ENCODE measurements at places on chromosomes 3 and 15.
A peak's percentile ranks its signal among the peaks of the same experiment; 100 is the strongest.

GRCh38 chr3:47512416-47513124, 942 bp downstream of the ELP6 start:
- peak; percentile 16 for DNase-seq

DNA sequence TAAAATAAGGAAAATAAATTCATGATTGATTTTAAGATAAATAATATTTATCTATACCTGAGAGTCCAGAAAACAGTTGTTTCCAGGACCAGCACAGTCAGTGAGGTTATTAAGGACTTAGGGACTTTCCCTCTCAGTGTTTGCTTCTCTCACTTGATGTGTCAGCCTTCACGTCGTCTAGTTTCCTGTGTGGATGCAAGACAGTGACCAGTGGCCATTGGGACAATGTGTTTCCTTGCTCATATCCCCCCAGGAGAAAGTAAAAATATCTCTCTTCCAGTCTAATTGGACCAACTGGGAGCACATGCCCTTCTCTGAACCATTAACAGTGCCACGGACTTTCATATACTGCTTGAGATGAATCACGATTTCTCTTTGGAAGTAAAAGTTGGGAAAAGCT, 157.8 kb upstream of the CTNNB1 start:
- no peak for DNase-seq

- no peak for DNase-seq
Observed at GRCh38 chr3:66483409-66483906, 17.4 kb downstream of the LRIG1 start.

GRCh38 chr3:115784739-115785536, 161.6 kb downstream of the GAP43 start:
- DNase-seq: no peak

GRCh38 chr3:166837535-166837934, 542.6 kb downstream of the ZBBX start:
- DNase-seq: no peak

DNA sequence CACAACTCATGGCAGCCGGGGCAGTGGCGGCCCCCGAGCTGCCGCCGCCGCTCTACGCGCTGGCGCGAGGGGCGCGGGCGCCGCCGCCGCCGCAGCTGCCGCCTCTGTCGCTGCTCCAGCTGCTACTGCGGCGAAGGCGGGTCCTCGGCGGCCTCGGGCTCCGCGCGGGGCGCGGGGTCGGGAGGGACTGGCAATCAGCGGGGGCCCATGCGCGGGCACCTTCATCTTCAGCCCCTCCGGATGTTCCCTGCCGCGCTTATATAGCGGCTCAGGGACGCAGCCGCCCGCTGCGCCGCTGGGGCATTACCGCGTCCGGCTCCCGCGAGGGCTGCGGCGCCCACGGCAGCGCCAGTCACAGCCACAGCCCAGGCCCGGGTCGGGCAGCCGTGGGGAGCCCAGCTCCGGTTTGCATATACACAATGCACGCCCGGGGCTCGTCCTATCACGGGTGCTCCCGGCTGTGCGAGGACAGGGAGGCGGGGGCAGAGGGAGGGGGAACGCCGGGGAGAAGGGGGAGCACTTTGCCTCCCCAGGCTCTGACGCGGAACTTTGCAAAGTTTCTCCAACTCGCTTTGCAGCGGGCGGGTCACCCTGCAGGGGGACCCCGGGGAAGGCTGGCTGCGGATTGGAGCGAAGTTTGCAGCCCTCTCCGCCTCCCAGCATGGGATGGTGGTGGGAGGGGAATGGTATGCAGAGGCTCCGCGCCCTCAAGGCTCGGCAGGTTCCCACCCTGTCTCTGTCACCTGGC, at the start of gene VGLL3:
Gene VGLL3 (minus strand): TSS at position 416 of the 748 bp plus-strand sequence. CDS start 406 bp downstream, at position 10.
- DNase-seq: peak; percentile 7

DNA sequence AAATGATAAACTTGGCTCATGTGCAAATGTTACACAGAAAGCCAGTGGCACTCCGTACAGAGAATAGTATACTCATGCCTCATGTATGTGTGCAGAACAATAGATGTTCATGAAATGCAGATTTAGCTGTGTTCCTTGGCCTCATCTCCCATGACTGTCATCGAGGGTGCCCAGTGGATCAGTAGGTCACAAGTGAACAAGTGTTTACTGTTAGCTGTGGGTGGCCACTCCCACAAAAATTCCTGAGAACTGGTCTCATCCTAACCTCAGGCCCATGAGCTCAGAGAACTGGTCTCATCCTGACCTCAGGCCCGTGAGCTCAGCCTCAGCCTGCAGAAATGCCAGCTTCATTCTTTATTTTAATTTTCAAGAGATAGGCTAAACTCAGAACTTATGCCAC, 124.1 kb downstream of the GADL1 start:
- DNase-seq: no peak

DNA sequence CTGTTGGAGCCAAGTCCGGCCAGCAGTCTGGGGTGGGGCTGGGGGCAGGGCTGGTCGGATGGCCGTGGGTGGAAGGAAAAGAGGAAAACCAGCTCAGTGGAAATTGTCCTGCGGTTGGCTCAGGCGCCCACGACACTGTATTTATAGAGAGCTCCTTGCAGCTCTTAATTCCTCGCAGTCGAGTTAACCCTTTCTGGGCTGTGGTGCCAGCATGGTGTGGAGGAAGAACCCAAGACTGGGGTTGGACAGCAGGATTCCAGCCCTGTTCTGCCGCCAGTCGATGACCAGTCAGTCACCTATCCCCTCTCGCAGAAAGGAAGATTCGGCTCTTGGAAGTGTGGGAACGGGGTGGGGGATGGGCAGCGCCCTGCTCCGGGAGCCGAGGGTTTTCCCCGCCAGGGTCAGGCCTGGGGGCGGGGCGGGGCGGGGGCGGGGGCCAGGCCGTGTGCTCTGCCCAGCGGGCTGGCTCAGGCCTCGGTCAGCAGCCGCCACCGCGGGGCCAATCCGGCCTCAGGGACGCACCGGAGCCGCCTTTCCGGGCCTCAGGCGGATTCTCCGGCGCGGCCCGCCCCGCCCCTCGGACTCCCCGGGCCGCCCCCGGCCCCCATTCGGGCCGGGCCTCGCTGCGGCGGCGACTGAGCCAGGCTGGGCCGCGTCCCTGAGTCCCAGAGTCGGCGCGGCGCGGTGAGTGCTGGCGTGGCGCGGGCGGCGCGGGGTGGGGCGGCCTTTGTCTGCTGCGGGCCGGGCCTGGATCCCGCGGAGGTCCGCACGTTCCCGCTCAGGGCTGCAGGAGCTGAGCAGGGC, at the start of gene CD276:
Gene CD276 (plus strand): TSS at position 607 of the 804 bp plus-strand sequence. CDS start 15,257 bp downstream, outside the sequence.
- DNase-seq: no peak

- DNase-seq: no peak
Observed at GRCh38 chr3:2097641-2098191, 950 bp upstream of the CNTN4 start.

DNA sequence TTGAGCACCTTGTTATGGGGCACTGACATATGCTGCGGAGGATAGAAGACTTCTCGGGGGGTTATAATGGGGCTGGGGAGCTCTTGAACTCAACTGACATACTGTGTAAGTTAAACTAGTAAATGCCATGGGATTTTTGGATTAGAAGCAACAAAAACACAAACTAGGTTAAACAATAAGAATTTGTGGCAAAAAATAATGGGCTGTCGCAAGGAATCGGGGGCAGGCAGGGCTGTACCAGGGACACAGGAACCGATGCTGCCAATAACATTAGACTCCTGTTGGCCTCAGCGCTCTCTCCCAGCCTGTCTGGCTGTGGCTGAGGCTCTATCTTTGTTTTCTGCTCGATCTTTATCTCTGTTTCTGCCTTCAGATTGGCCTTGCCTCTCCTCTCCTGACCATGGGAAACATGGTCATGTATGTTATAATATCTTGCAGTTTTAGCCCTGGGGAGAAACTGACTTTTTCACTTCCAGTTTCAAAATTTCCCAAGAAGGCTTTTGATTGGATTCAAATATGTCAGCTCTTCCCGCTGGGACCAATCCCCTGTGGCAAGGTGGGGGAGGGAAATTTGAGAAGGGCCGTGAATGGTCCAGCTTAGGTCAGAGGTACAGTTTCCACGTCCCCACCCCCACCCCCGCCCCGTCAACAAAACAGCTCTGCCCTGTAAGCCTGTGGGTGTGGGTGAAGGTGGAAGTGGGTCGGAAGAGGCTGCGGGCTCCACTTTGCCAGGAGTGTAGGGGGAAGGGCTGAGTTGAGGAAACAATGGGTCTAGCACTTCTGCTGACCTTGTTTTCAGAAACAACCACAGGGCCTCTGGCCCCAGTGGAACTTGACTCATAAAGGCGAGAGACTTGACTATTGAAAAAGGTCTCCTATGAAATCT, 161.1 kb upstream of the TBL1XR1 start:
- DNase-seq: peak; percentile 63

DNA sequence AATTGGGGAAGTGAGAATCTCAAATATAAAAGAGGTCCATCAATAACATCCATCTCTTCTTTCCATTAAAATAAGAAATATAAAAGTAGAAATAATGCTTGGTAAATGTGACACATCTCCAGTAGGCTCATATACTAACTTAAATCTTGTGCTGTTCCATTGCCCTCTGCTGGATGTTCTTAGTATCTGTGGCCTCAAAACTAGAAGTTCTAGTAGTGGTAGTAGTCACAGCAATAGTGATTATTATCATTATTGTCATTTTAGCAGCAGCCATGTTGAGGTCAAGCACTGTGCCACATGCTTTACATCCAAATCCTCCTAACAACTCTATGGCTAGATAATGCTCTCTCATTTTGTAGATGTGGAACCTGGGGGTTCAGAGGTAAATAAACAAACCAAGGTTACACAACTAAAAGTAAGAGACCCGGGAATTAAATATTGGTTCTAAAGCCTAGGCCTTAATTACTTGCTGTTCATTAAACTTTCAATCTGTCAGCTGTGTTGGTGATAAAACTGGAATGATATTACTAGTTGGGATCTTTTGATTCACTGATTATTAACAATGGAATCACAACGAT, 20.2 kb upstream of the BTLA start:
- DNase-seq: no peak

DNA sequence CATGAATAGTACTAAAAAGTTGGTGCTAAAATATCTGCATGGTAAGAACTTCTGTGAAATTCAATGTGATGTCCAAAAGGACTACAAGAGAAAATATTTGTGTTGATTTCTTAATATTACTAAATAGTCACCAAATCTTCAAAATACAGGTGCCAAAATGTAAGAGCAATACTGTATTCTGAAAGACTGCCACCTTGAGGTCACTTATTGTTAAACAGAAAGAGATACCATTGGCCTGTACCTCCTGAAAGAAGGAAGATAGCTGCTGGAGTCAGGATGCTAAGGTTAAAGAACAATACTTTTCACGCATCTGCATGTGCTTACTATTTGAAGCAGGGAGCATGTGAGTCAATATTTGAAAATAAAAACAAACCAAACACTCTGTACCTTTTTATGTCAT, 72.0 kb upstream of the LSAMP start:
- DNase-seq: no peak

DNA sequence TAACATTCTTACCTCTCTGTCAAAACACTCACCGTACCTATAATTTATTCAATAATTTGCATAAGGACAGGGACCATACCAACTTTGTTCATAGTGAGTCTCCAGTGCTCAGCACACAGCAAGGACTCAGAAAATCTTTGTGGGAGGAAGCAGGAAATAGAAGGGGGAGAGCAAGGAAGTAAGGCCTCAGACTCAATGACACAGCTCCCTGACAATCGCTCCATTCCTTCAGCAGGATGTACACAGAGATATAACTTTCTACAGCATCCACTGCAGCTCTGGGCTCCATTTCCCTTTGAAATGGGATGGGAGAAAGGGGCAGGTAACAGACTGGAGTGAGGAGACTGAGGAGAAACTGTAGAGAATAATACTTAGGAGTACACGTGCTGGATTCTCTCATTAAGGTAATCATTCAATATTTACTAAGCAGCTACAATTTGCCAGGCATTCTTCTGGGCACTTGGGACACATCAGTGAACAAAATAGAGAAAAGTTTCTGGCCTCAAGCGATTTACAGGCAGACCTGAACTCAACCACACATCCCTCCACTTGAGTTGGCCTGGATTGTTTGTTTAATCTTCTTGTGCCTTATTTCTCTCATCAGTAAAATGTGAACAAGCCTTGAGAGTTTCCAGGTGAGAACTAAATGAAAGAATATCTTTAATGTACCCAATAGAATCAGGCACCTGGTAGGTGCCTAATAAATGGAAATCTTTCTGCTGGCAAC, 330.3 kb upstream of the THBS1 start:
- no peak for DNase-seq

DNA sequence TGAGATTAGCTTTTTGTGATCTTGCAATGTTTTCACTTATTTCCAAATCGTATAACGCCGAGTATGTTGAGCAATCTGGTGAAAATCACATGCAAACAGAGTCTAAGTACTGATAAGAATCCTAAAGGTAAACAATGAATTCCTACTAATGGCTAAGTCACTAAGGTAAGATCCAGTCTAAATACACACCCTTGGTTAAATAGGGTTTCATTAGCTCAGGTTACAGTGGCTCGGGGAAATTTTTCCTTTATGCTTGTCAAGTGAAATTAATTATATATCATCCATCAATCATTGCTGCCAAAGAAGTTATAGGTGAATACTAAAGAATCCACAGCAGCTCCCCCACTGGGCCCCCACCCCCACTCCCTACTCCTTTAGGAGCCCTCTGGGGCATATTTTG, 139.3 kb downstream of the SOX2 start:
- DNase-seq: no peak

GRCh38 chr3:94187697-94188096, 124.8 kb downstream of the NSUN3 start:
- no peak for DNase-seq

DNA sequence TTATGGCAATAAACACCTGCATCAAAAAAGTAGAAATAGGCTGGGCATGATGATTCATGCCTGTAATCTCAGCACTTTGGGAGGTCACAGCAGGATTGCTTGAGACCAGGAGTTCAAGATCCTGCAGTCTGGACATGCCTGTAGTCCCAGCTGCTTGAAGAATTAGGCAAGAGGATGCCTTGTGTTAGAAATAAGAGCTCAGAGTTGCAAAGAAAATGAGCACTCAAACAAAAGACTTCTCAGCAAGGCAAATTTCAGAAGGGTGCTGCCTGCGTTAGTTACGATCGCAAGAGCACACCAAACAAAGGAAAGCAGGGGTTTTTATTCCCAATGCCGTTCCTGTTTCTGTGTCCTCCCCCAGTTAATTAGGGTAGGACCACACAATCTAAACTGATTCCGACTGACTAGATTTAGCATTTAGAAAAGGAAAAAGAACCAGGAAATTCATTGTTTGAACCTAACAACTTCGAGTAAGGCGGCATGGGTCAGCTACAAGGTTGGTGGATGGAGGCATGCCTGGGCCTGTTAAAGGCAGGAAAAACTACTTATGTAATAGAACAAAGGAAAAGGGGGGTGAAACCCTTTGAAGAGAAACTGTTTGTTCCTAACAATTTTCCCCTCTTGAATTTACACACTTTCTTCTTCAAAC, 55.5 kb downstream of the DLG1 start:
- no peak for DNase-seq

GRCh38 chr3:13657660-13658435, 108.9 kb downstream of the FBLN2 start:
- DNase-seq: peak; percentile 62

GRCh38 chr15:74616996-74617395, 1.4 kb downstream of the CLK3 start:
- DNase-seq: no peak

Data from activated T-cell treated with anti-CD3 and anti-CD28 coated beads for 48 hours (primary cell).